ENCODE measurements at places on chromosomes 6 and 20.

DNA sequence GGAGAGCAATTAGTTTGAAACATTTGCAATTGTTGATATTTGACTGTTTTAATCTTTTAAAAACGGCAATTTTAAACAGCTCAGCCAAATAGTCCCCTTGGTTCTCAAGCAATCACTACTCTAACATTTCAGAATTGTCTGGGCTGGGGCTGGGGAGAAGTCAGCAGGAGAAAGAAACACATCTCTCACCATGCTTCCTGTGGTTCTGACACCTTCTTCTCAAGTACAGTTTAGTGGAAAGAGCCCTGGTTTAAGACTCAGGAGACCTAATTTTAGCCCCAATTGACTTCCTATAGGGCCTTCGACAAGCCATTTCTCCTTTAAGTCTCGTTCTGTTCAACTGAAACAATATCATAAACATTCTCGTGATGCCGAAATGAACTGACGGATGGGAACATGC, 168.4 kb upstream of the CDYL start:
- no peak for DNase-seq

DNA sequence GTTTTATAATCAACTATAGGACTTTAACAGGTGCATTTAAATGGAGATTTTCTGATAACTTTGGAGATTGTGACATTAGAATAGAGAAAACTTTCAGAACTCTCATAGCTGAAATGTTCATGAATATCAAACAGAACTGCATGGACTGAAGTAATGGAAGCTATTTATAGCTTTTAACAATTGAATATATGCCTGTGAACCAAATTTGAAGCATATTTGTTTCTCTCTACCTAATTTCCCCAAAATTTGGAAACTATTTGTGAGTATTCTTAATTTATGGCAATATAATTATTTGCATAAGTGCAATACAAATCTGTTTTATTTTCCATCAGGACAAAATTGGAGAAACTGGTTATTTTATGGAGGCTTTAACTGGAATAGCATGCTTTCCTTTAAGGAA, 96.6 kb downstream of the PLG start:
- no peak for DNase-seq

- no peak for DNase-seq
Measured at GRCh38 chr20:23654717-23655116, 17.0 kb upstream of the CST3 start.

GRCh38 chr20:36628076-36628475, 17.9 kb downstream of the SLA2 start:
- no peak for DNase-seq

Measured in ELF-1 (cell line).